Body of pancreas (tissue), 4 donors: ENCODE measurements at places on chromosomes 2 and 18. TPM values are rescaled to one million over a fixed set of nuclear protein-coding genes. Genes with fewer than 3 reads are reported as not detected.

RAB17 gene
- total RNA-seq, result 35.3 TPM

RBM45 gene
- total RNA-seq, result 10.5 TPM

EVX2 gene
- total RNA-seq, result not detected

CABYR gene
- total RNA-seq, result not detected

RHBDD1 gene
- 7.9 TPM for total RNA-seq

G6PC2 gene
- 21.3 TPM for total RNA-seq

COL3A1 gene
- 54.7 TPM for total RNA-seq

ALPG gene
- total RNA-seq, result not detected

CYS1 gene
- 30.4 TPM for total RNA-seq

DSG1 gene
- not detected for total RNA-seq

LIMS4 gene
- total RNA-seq, result not detected

ANKRD39 gene
- total RNA-seq, result 2.3 TPM

RAPGEF4 gene
- total RNA-seq, result 4.7 TPM

LCLAT1 gene
- total RNA-seq, result 13.7 TPM

PTGR3 gene
- 26.5 TPM for total RNA-seq

POTEJ gene
- total RNA-seq, result 0.52 TPM

DNA sequence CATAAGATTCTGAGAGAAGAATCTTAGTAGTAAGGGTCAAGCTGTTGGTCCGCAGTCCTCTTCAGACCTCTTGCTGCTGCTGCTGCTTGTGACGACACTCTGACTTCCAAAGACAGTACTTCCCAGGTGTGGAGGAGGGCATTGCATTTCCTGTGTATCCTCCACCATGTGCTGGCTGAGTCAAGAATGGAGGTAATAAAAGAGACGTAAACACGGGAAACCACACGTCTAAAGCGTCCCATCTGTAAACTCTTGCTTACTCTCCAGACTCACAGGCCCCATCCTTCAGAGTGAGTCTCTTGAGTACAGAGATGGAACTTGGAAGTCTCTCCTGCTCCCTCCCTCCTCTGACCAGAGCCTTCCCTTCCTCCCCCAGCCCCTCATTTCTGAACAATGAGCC is 25.6 kb downstream of the KLHL29 start:
- H3K4me3 ChIP-seq, result no peak overlapping the region
- H3K4me1 ChIP-seq, result no peaks in the 10 kb centered on the region
- no peak overlapping the region for H3K27ac ChIP-seq
- no peak for DNase-seq
- no peaks in the 10 kb centered on the region for H3K36me3 ChIP-seq

GRCh38 chr2:40130251-40130994 is 321.5 kb downstream of the SLC8A1 start:
- no peaks in the 10 kb centered on the region for H3K4me1 ChIP-seq
- DNase-seq, result no peak
- no peaks in the 10 kb centered on the region for H3K27me3 ChIP-seq
- no peak overlapping the region for H3K27ac ChIP-seq
- no peaks in the 10 kb centered on the region for H3K36me3 ChIP-seq
- H3K4me3 ChIP-seq, result no peak overlapping the region

- no peak for DNase-seq
- no peak overlapping the region for H3K4me3 ChIP-seq
- H3K36me3 ChIP-seq, result no peaks in the 10 kb centered on the region
- H3K27ac ChIP-seq, result no peak overlapping the region
Observed at GRCh38 chr2:160609346-160609745, 115.7 kb upstream of the RBMS1 start.

- no peaks in the 10 kb centered on the region for H3K4me1 ChIP-seq
- no peaks in the 10 kb centered on the region for H3K27me3 ChIP-seq
- no peaks in the 10 kb centered on the region for H3K36me3 ChIP-seq
Observed at GRCh38 chr2:4678927-4679326, 975.6 kb downstream of the DCDC2C start.

DNA sequence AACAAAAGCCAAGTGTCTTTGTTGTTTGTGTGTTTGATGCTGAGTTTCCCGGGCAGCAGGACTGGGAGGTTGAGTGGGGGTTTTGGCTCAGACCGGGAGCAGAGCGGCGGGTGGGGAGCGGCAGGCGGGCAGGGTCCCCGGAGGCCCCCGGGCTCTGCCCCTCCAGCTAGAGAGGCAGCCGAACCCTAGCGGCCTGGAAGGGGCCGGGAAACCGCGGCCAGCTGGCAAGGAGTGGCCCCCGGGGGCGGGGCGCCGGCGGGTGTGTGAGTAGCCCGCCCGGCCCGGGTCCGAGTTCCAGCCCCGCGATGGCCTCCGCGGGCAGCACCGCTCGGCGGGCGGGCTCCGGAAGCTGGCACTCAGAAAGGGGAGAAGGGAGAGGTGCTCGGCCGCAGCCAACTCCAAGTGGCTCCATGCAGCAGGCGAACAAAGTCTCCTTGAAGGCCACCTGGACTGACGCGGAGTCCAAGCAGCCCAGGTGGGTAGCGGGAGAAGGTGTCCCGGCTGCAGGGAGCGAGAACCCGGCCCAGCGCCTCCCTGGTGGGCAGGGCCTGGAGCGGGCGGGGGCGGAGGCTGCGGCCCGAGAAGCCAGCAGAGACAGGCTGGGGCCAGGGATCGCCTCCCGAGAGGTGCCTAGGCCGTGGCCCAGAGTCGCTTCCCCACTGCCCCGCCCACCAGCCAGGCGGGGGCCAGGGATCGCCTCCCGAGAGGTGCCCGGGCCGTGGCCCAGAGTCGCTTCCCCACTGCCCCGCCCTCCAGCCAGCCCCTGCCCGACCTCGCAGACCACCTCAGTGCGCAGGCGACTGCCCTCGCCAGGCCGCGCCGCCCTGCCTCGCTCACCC is at the start of gene ANKRD53:
ANKRD53 (plus strand) TSS at position 290 of the 839 bp plus-strand sequence; CDS start at position 306, 16 bp downstream.
- H3K27me3 ChIP-seq, result no peaks in the 10 kb centered on the region
- peak within 1 kb of the TSS; percentile 35 for H3K4me3 ChIP-seq
- no peaks in the 10 kb centered on the region for H3K36me3 ChIP-seq
- peaks cover 26% of the 10 kb centered on the region for H3K4me1 ChIP-seq
- H3K27ac ChIP-seq, result peak within 1 kb of the TSS; percentile 90
- peak; percentile 71 for DNase-seq

GRCh38 chr18:40440088-40440487 is 1514.9 kb upstream of the PIK3C3 start:
- no peak overlapping the region for H3K27ac ChIP-seq
- no peak for DNase-seq
- H3K4me1 ChIP-seq, result no peaks in the 10 kb centered on the region
- H3K4me3 ChIP-seq, result no peak overlapping the region
- H3K36me3 ChIP-seq, result no peaks in the 10 kb centered on the region

DNA sequence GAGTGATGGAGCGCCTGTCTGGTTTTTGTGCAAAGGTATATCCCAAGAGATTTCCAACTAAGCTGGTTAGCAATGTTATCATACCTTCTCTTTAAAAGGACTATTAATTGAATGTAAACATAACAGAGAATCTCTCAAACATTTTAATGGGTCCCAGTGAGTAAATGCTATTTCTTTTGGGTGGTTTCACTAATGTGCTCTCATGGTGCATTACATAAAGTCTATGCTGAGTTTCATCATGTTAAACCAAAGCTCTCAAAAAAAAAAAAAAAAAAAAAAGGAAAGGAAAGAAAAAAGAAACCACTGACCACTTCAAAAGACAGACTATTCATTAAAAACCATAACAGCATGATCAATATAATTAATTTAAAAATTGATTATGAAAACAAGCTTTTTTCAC is 119.1 kb upstream of the SCN1A start:
- no peaks in the 10 kb centered on the region for H3K4me1 ChIP-seq
- no peak overlapping the region for H3K27ac ChIP-seq
- no peak for DNase-seq
- H3K36me3 ChIP-seq, result no peaks in the 10 kb centered on the region
- H3K27me3 ChIP-seq, result no peaks in the 10 kb centered on the region

DNA sequence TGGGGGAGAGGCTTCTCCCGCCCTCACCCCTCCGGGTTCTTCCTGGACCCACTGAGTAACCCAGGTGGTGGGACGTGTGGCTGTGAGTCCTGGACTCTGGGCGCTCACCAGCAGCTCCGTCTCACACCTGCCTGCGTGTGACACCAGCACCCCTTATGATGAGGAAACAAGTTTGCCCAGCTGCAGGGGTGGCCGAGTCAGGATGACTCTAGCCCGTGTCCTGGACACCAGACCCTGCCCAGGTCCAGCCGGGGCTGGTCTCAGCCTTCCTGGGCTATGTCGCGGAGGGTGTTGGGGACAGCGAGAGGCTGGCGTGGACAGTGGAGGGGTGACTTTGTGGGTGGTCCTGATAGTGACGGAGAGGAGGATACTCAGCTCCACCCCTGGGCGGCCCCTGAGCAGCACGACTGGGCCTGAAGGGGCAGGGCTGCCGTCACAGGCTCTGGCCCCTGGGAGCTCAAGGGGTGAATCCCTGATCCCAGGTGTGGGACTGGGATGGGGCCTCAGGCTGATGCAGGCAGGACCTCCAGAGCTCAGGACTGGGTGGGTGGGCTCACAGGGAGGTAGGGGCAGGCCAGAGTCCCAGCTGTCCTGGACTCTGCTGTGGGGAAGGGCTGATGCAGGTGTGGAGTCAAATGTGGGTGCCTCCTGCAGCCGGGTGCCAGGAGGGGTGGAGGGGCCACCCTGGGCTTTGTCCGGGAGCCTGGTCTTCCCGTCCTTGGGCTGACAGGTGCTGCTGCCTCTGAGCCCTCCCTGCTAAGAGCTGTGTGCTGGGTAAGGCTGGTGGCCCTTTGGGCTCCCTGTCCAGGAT is 3.7 kb downstream of the GPR35 start:
- no peaks in the 10 kb centered on the region for H3K27me3 ChIP-seq
- DNase-seq, result no peak
- H3K4me3 ChIP-seq, result no peak overlapping the region
- no peak overlapping the region for H3K27ac ChIP-seq
- no peaks in the 10 kb centered on the region for H3K4me1 ChIP-seq

DNA sequence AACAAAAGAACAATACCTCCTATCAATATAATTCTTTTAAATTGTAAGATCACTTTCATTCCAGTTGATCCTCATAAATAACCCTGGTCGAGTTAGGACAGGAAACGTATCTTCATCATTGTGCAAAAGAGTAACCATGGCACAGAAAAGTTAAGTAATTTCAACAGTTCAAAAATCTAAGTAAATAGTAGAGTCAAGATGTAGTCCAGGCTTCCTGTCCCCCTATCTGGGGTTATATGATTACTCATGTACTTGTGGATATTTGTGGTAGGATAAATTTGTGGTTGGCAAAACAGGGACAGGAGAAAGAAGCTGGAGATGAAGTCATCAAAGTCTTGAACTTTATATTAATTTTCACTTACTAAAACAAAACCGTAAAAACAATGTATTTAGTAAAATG is 772.6 kb downstream of the TSN start:
- no peaks in the 10 kb centered on the region for H3K4me1 ChIP-seq
- no peaks in the 10 kb centered on the region for H3K27me3 ChIP-seq
- no peak overlapping the region for H3K27ac ChIP-seq
- DNase-seq, result no peak

- no peak overlapping the region for H3K27ac ChIP-seq
- no peaks in the 10 kb centered on the region for H3K36me3 ChIP-seq
- H3K27me3 ChIP-seq, result no peaks in the 10 kb centered on the region
- H3K4me1 ChIP-seq, result peaks cover 15% of the 10 kb centered on the region
- no peak overlapping the region for H3K4me3 ChIP-seq
- no peak for DNase-seq
Observed at GRCh38 chr2:105290981-105291660, 38.4 kb downstream of the TGFBRAP1 start.

DNA sequence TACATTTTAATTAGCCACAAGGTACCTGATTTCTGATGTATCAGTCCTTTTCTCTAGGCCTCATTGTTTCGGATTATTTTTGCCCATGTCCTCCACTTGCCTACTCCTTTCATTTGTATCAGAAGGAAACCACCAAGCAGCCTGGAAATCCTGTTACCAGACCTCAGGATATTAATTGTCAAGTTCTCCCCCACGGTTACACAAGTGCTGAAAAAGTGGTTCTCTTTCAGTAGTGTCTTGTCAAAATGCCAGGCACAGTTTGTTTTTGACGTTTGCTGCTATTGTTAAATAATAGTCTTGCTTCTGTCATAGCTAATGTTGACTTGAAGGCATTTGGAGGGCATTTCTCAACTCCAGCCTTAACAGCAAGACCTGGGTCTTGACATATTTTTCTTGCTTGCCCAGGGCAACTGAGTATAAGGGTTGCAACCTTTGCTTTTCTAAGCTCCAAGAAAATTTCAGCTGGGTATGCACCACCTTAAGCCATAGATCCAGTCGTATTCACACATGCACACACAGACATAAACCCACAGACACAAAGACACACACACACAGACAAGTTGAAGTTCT is 31.0 kb downstream of the INSIG2 start:
- no peaks in the 10 kb centered on the region for H3K36me3 ChIP-seq
- no peaks in the 10 kb centered on the region for H3K27me3 ChIP-seq
- no peak for DNase-seq
- H3K4me3 ChIP-seq, result no peak overlapping the region
- H3K27ac ChIP-seq, result peak overlapping the region; percentile 33

GRCh38 chr2:206610451-206610850 is 31.8 kb upstream of the FAM237A start:
- no peaks in the 10 kb centered on the region for H3K27me3 ChIP-seq
- DNase-seq, result no peak
- no peak overlapping the region for H3K4me3 ChIP-seq
- no peaks in the 10 kb centered on the region for H3K4me1 ChIP-seq

DNA sequence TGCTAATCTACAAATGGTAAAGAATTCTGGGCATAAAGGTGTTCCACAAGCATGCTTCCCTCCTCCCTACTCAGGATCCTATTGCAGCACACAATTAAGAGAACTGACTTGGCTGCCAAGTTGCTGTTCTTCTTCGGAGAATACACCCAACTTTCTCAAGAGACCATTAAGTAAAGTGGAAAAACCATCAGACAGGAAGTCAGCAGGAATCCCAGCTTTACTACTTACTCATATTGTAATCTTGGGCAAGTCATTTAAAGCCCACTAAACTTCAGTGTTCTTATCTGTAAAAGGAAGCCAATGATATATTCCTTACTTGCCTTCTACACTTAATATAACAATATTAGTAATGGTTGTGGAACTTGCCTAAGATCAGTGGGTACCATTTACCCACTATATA is 37.8 kb downstream of the PSTPIP2 start:
- H3K4me1 ChIP-seq, result no peaks in the 10 kb centered on the region
- no peak for DNase-seq
- no peaks in the 10 kb centered on the region for H3K36me3 ChIP-seq
- H3K27ac ChIP-seq, result no peak overlapping the region

DNA sequence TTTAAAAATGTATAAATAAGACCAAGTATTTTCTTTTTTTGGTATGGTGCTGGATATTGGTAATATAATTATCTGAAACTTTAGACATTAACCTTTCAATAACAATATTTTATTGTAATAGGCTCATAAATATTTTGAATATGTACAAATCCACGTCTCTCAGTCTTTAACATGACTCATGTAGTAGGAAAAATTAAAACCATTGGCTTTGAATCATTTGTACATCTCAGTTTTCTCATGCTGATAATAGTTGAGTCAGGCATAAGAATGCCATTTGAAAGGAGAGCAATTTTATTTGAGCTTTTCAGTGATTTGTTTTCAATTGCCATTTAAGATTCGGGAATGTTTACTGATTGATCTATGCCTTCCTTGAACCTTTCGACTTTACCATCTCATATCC is 364.8 kb downstream of the TGIF1 start:
- H3K36me3 ChIP-seq, result no peaks in the 10 kb centered on the region
- H3K27ac ChIP-seq, result no peak overlapping the region
- H3K4me3 ChIP-seq, result no peak overlapping the region

GRCh38 chr2:126825316-126825715 is 73.4 kb upstream of the TEX51 start:
- no peak overlapping the region for H3K27ac ChIP-seq
- H3K27me3 ChIP-seq, result no peaks in the 10 kb centered on the region
- H3K4me3 ChIP-seq, result no peak overlapping the region
- no peaks in the 10 kb centered on the region for H3K4me1 ChIP-seq
- no peaks in the 10 kb centered on the region for H3K36me3 ChIP-seq
- no peak for DNase-seq

GRCh38 chr2:133485868-133486267 is 82.4 kb downstream of the NCKAP5 start:
- H3K36me3 ChIP-seq, result no peaks in the 10 kb centered on the region
- no peak for DNase-seq
- H3K4me1 ChIP-seq, result peaks cover 6% of the 10 kb centered on the region
- no peak overlapping the region for H3K4me3 ChIP-seq
- no peak overlapping the region for H3K27ac ChIP-seq
